ENCODE measurements at places on chromosomes 16 and 17. TPM values are rescaled to one million over a fixed set of nuclear protein-coding genes. Genes with fewer than 3 reads are reported as not detected.

DNA sequence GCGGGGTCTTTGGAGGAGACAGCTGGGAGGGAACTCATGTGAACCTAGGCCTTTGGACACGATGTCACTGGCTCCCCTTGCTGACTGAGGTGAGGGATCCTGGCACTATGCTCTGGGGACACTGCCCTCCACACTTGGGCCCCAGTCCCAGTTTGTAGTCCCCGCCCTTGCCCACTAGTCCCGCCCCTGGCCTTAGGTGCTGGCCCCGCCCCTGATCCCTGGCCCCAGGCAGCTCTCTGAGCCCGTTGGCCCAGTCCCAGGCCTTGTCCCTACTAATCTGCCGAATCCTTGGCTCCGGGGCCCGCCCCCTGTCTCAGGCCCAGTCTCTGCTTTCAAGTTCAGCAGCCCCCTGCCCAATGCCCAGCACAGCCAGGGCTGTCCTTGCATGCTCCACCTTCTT is 61.0 kb downstream of the SMPD3 start:
- no peaks in the 10 kb centered on the region for H3K27me3 ChIP-seq
- no peak overlapping the region for H3K4me3 ChIP-seq
- no peak for DNase-seq
- H3K36me3 ChIP-seq = no peaks in the 10 kb centered on the region
- H3K27ac ChIP-seq = no peak overlapping the region

GRCh38 chr16:72852421-72852820 is 195.5 kb downstream of the ZFHX3 start:
- H3K27me3 ChIP-seq = no peaks in the 10 kb centered on the region
- no peak overlapping the region for H3K27ac ChIP-seq
- H3K36me3 ChIP-seq = no peaks in the 10 kb centered on the region
- peaks cover 28% of the 10 kb centered on the region for H3K4me1 ChIP-seq

GRCh38 chr17:38428643-38429371 is 543 bp downstream of the ARHGAP23 start:
- DNase-seq = no peak
- H3K36me3 ChIP-seq = no peaks in the 10 kb centered on the region
- no peaks in the 10 kb centered on the region for H3K27me3 ChIP-seq
- no peak overlapping the region for H3K27ac ChIP-seq

DNA sequence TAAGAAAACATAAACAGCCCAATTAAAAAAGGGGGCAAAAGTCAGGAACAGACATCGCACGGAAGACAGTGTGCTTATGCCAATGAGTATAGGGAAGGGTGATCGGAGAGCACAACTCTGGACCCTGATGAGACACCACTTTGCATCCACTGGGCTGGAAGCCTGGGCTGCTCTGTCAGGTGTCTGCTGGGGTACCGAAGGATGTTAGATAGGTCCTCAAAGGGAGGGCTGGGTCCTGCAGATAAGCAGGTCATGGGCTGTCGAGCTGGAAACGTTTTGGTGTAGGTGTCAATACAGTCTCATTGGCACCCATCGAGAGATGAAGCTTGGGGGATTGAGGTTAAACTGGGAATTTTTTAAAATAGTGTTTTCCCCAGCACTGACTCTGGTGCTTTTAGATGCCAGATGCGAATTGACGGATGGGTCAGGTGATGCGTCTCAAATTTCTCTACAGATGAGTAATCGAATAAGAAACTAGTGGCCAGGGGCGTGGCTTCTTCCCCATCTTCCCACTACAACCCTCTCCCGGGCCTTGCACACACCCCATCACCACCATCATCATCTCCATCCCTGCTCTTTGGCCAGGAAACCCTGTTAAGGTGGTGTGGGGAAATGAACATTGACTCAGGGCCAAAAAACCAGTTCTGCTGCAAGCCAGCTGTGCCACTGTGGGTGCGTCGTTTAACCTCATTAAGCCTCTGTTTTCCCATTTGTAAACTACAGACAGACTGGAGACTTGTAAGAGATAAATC is 47.8 kb upstream of the IRF8 start:
- DNase-seq = no peak
- no peak overlapping the region for H3K4me3 ChIP-seq
- H3K27ac ChIP-seq = no peak overlapping the region
- H3K4me1 ChIP-seq = no peaks in the 10 kb centered on the region
- peaks cover 40% of the 10 kb centered on the region for H3K27me3 ChIP-seq

GRCh38 chr16:53055541-53056391 is 975 bp downstream of the CHD9 start:
- H3K4me1 ChIP-seq = peaks cover 28% of the 10 kb centered on the region
- peak overlapping the region; percentile 79 for H3K27ac ChIP-seq
- H3K36me3 ChIP-seq = no peaks in the 10 kb centered on the region
- H3K27me3 ChIP-seq = no peaks in the 10 kb centered on the region
- H3K4me3 ChIP-seq = peak overlapping the region; percentile 62

DNA sequence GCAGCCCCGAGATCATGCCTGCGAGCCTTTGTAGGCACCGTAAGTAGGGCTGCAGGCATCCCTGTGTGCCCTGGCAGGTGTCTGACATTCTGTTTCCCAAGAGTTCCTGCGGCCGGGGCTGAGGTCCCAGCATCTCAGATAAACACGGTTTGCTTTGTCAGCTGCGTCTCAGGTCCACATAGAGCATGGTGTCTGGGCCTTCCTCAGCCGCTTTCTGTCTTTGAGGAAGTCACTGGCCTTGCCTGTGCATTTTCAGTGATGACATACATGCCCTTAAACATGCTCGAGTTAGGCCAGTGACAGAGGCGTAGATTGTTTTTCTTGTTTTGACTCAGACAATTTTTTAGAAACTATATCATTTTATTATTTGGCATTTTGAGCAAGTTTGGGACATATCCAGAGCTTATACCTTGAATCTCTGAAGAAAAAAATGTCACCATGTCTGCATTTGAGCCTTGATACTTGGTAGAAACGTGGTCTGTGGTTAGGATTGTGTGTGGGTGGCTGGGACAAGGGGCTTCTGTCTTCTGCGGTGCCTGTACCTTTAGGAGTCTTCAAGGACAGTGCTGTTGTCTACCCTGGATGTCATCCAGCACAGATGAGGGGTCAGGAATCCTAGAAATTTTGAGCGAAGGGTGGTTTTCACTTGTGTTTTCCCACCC is 105.8 kb downstream of the SNX29 start:
- no peaks in the 10 kb centered on the region for H3K36me3 ChIP-seq
- H3K4me1 ChIP-seq = no peaks in the 10 kb centered on the region
- H3K27ac ChIP-seq = no peak overlapping the region
- no peak overlapping the region for H3K4me3 ChIP-seq
- H3K27me3 ChIP-seq = no peaks in the 10 kb centered on the region
- DNase-seq = no peak

DNA sequence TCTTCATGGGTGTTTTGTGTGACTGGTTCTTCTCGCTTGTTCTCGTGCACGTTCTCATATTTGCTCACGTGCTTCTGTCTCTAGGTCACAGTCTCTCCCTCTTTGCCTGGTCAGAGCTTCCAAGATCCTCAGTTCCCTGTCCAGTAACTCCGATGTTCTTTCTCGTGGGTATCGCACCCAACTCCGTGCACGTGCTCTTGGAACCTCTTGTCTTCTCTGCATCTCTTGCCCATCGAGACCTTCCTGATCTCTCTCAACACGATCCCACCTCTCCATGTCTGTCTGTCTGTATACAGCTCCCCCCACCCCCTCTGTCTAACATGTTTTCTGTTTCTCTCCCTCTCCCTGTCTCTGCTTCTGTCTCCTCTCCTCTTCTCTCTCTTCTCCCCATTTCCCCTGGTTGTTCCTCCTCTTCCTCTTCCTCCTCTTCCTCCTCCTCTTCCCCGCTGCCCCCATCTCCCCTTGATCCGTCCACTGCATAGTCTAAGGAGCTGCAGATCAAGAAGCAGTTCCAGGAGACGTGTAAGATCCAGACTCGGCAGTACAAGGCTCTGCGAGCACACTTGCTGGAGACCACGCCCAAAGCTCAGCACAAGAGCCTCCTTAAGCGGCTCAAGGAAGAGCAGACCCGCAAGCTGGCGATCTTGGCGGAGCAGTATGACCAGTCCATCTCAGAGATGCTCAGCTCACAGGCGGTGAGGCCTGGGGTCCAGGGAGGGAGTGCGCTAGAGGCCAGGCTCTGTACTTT is 6.1 kb downstream of the HIRIP3 start:
- peaks cover under 1% of the 10 kb centered on the region for H3K4me1 ChIP-seq
- no peaks in the 10 kb centered on the region for H3K27me3 ChIP-seq
- DNase-seq = no peak
- H3K4me3 ChIP-seq = no peak overlapping the region

GRCh38 chr17:1399679-1400512 is at the start of gene YWHAE:
YWHAE (minus strand) TSS chr17:1400222; CDS start chr17:1400110, 112 bp downstream.
- DNase-seq = peak; percentile 99
- peaks cover 18% of the 10 kb centered on the region for H3K36me3 ChIP-seq
- peak within 1 kb of the TSS; percentile 98 for H3K27ac ChIP-seq
- H3K4me1 ChIP-seq = peaks cover 16% of the 10 kb centered on the region

DNA sequence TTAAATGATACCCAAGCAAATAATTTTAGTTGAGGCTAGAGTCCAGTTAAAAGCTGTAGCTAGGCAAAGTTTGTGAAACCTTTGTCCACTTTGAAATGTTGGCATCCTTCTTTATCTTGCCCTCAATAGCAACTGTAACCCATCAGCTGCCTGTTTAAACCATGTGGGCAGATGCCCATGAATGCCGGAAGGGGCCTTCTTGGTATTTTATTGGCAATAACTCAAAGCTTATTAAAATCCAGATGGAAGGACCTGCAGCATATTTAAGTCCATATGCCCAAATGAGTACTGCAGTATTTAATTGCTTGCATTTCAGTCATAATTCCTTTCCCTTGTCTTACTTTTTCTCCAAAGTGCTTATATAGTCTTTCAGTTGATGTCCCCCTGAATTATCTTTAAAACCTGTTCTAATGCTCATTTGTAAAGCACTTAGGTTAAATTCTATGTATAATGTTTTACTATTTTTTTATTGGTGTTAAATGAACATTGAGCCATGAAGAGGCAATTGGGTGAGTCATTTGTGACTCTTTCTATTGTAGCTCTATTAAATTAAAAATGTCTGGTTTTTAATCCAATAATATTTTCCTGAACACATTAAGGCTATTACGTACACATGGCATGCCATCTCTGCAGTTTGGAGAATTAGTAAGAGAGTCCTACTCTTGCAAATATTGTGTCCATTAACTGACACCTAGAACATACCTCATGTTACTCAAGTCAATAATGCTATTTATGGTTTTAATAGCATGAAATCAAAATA is 225.3 kb downstream of the KCNJ2 start:
- no peaks in the 10 kb centered on the region for H3K4me1 ChIP-seq
- H3K4me3 ChIP-seq = no peak overlapping the region
- no peaks in the 10 kb centered on the region for H3K36me3 ChIP-seq
- no peak overlapping the region for H3K27ac ChIP-seq

- H3K27ac ChIP-seq = no peak overlapping the region
- no peak overlapping the region for H3K4me3 ChIP-seq
- DNase-seq = no peak
Observed at GRCh38 chr17:1180958-1181752, 1.4 kb upstream of the ABR start.

The DBNDD1 gene
- 24.6 TPM for total RNA-seq

The CMTM1 gene
- 5.5 TPM for total RNA-seq

The OR1D5 gene
- not detected for total RNA-seq

The ENPP7 gene
- total RNA-seq = not detected
